ENCODE measurements at places on chromosomes 12 and 14.

- peak; percentile 7 for DNase-seq
Measured at GRCh38 chr12:13233830-13234641, 37.5 kb downstream of the EMP1 start.

DNA sequence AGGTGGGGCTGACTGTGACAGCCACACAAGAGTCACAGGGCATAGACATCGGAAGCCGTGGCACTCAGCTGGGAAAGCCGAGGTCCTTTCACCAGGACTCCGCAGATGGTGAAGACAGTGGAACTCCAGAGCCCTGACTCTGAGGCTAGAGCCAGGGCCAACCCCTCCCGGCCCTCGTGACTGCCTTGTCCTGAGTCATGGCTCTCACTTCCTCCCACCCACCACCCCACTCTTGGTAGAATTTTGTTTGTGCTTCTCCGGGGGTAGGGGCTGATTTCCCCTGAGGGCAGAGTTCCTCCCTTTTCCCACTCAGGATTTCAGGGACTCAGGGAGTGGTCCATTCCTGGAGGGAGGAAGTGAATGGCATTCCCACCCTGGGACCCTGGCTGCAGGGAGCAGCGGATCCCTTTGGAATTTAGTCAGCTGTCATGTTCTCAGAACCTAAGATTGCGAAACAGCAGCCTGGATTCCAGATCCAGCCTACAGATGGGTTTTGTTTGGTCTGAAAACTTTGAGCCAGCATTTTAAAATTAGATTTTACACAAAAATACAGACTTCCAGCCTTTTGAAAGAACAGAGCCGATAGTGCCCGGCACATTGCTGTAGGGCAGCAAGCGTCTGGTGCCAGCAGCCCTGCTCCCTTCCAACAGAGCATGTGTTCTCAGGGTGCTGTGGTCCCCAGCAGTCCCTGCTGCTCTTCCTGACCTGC, 50.7 kb downstream of the TPCN1 start:
- no peak for DNase-seq

GRCh38 chr12:56658921-56659320, 13.1 kb upstream of the ATP5F1B start:
- DNase-seq, result no peak

- DNase-seq, result no peak
Measured at GRCh38 chr14:92398888-92399636, 76.1 kb downstream of the SLC24A4 start.

DNA sequence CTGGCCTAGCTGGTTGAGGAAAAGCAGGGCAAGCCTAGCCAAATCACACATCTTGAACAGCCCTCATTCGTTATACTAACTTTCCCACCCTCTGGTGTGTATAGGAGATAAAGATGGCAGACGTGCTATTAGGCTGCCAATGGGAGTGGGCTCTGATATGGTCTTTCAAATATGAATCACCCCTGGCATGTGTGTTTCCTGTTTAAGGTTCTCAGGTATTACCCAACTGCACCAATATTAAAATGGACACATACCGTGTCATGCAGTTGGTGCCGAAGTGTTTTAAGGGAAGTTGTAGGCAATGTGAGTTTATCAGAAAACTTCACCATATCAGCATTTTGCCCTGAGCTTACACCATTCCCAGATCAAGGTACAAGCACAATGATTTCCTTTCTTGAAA, 33.4 kb downstream of the CHST11 start:
- no peak for DNase-seq

DNA sequence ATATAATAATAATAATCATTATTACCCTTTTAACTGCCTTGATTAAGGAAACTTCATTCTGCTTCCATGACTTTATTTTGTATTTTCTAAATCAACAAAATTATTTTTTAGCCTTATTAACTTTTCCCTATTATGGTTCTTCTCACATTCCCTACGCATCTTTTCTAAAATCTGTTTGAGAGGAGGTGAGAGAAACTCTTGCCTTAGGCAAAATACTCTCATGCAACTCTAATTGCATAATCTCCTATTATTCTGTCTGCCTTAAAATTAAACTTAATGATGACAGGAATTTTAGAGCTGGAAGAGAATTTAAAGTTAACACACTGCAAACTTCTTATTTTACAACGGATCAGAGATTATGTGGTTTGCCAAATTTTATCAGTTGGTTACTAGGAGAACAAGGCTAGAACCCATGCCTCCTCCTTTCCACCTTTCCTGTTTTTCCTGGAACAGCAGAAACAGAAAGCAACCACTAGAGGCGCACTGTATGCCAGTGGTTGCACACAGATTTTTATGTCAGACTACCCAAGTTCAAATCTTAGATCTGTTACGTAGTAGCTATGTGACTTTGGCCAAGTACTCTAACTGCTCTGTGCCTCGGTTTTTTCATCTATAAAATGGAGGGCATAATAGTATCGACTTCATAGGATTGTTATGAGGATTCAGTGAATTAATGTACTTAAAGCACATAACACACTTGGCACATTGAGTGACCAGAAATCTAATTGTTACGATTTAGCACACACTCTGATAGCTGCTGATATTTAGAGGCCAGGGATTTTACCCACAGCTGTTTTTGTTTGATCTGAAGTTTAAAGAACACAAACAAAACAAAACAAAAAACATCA, 4.3 kb upstream of the BRMS1L start:
- no peak for DNase-seq
